CD4-positive, alpha-beta T cell treated with Interleukin-6 for 4 hours (primary cell): ENCODE measurements at places on chromosomes 4 and X.

GRCh38 chr4:23083391-23083790 lies 390.7 kb downstream of the GBA3 start:
- DNase-seq: no peak

- no peak for DNase-seq
Observed at GRCh38 chrX:1536712-1537030, 314 bp downstream of the P2RY8 start.

- no peak for DNase-seq
Observed at GRCh38 chr4:17166954-17167353, 268.5 kb upstream of the LDB2 start.

DNA sequence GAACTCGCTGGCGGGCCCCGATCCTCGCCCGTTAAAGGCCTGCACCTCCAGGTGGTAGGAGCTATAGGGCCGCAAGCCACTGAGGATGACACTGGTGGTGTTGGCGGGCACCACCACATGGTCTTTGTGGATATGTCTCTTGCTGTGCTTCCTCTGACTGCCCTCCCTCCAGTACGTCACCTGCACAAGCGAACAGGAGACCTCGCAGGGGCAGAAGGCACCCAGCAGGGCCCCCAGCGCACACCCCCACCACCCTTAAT lies 20.7 kb downstream of the L1CAM start:
- DNase-seq: no peak

GRCh38 chr4:55554453-55555030 lies 7.8 kb upstream of the CLOCK start:
- DNase-seq: no peak

- peak; percentile 51 for DNase-seq
Observed at GRCh38 chrX:43949669-43950068, 23.5 kb downstream of the NDP start.

- DNase-seq: no peak
Observed at GRCh38 chr4:120895554-120895953, 27.0 kb downstream of the PRDM5 start.

- no peak for DNase-seq
Observed at GRCh38 chr4:183798301-183799253, 106.5 kb upstream of the STOX2 start.

DNA sequence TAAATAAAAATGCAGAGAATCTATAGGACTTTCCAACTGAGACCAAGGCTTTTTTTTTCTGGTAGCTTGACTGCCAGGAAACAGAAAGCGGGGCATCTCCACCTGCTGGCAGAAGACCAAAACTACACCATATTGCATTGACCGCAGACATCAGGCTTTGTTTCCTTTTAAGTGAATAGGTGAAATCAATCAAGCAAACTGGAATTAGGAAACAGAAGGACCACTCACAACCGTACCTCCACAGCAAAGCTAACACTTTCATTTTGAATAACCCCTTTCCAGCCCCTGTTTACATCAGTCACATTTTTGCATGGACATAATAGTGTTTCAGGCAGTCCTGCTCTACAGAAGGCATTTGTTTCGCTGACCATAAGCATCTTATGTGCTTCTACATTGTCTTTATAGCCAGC lies 218.2 kb downstream of the IDS start:
- peak; percentile 52 for DNase-seq

DNA sequence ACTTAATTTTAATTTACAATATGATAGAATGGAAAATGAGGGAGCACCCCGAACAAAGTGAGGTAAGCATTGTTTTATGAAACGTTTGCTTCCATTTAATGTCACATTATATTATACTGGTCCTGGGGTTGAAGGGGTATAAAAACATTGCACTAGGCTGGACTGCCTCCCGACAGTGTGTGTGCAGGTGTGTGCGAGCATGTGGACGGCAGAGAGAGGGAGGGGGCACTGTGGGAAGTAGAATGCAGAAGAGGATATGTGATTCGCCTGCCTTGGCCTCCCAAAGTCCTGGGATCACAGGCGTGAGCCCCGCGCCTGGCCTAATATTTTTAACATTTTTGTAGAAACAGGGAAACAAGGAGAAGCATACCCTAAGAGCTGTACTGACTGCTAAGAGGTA lies 36.0 kb downstream of the IRF2 start:
- DNase-seq: no peak

GRCh38 chrX:10085223-10085622 lies 71.6 kb upstream of the CLCN4 start:
- peak; percentile 15 for DNase-seq

DNA sequence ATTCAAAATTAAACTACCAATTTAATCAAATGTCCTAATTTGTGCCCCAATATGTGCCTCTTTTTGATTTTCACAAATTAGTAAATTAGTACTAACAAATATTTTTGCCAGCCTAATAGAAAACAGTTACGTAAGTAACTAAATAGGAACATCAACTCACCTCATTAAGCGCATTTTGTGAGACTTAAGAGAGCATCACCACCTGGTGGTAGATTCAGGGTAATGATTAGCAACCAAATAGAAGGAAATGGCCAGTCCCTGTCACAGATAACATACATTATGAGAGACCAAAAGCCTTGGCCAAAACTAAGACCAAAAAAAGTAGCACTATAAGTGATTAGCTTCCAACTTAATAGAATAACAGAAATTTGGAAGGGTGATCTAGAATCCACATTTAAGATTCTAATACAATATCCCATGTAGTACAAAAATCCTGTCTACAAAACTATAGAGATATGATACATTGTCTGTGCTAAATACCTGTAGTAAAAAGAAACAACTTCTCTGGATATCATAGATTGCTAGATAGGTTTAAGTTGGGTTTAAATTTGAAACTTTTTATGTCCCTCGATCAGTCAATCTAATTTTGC lies 46.7 kb downstream of the C4orf46 start:
- no peak for DNase-seq

GRCh38 chrX:125153621-125154020 lies 166.1 kb upstream of the TEX13C start:
- DNase-seq: no peak

DNA sequence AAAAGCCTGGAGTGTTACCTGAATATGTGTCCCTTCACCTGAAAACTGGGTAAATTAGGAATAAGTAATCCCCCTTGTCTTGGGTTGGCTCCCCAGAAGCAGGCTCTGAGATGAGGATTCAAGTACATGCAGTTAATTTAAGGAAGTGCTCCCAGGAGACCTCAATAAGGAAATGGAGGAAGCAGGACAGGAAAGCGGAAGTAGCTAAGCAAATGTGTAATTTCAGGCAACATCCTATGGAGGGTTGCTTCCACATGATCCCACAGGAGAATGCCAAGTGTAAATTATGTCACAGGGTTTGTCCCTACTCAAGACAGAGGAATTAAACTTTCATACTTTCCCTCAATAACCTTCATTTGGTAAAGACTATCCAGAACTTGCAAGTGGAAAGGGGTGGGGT lies 48.1 kb upstream of the ARHGEF6 start:
- no peak for DNase-seq

DNA sequence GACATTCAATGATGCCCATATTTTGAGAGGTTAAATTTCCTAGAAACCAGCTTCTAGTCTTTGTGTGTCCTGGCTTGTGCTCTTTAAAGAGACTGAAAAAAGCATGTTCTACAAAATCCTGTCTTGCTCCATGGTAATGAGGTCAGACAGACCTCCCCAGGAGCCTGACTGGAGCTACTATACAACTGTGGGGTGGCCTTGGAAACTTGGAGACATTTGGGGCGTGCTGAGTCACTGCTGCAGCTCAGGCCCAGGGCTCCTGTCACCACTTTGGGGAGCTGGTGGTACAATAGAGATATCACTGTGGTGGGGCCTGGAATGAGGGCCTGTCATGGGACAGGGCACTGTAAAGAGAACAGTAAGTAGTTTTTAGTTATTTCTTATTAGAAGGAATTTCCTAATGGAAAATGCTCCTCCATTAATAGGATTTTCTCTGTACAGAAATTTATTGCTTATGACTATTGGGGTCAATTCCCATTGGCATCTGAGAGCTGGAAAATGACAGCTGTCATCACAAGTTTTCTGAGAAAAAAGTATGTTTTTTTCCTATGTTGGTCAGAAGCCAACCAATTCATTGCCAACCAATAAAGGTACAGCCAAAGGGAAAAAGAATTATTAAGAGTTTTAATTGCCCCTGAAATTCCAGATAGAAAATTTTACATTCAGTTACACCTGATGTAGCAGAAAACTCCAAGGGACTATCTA lies 207.4 kb upstream of the JADE1 start:
- DNase-seq: no peak

DNA sequence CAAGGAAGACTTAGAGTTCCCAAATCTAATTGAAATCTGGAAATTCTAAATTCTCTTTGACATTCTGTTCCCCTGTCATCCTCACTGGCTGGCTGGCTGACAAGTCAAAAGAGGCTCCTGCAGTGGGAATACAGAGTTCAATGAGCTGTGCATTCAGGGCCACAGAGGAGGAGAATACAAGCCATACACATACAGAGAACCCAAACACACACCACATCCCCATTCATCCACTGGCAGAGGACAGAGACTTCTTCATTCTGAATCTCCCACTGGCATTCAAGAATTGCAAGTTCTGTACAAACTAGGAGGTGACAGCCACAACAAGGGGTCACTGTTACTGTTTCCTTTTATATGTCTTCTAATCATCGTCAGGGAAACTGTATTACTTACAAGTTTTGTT lies 49.7 kb downstream of the SAT1 start:
- DNase-seq: no peak

GRCh38 chr4:152321398-152321797 lies 214.5 kb downstream of the FBXW7 start:
- no peak for DNase-seq

DNA sequence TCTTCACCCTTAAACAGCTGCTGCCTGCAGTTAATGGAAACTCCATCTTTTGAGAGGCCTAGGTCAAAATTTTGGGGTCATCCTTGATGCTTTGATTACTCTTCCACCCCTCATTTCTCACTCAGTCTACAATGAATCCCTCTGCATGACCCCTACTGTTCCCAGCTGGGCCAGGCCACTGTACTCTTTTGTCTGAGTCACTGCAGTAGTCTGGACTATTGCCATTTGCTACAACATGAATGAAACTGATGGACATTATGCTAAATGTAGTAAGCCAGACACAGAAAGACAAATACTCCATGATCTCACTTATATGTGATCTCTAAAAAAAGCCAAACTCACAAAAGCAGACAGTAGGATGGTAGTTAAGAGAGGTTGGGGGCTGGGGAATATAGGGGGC lies 28.3 kb downstream of the STK32B start:
- DNase-seq: no peak
